ENCODE measurements at places on chromosomes 6 and 20.

DNA sequence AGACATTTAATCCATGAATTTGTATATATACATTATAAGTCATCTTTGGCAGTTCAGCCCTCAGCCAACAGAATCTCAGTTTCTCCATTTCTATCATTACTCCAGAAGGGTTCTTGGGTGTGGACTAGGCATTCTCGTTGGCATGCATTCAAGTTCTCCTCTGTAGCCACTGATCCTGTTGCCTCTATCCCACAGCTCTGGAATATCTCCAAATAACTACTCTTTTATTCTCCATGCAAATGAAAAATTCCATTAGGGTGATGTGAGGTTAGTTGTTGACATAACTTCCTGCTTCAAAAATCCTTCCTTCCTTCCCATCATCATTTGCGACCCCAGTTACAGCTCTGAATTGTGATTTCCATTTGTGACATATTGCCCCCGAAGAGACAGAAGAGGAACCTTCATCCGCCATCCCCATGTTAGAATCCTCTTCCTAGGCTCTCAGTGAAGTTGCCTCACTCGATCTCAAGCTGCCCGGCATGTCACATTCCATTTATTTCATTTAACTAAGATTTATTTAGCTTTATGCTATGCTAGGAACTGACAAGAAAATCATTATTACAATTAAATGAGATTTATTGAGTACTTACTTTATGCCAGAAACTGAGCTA, 93.7 kb upstream of the EDN1 start:
- DNase-seq, result no peak

DNA sequence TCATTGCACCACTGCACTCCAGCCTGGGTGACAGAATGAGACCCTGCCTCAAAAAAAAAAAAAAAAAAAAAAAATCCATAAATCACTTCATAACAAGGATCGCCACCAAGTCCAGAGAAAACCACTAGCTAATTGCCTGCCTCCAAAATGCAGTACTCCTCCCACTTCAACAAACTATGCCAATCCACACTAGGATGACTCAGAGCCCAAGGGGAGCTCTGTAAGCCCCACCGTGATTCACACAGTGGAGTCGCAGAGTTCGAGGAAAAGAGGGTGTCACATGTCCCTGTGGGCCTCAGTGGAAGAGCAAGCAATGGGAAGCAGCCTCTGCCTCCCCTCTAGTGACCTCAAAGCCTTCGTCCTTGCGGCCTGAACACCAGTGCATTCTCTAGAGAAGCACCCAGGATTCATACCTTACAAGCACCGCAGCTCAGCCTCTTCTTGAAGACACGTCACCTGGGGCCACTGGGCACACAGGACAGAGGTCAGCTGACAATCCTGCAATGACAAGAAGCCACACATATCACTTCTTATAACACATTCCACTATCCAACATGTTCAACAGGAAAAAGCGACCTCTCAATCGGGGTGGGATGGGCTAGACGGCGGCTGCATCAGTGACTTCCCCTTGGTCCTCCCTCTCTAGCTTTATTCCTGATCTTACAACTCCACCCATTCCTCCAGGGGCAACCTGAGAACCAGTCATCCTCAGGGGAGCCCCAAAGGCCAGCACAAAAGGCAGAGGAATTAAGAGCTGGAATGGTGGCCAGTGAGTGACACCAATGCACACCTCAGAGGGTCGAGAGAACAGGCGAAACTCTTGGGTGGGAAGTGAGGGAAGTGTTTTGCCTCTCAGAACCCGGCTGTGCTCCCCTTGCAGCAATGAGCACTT, 8.9 kb downstream of the SNHG17 start:
- DNase-seq, result no peak

DNA sequence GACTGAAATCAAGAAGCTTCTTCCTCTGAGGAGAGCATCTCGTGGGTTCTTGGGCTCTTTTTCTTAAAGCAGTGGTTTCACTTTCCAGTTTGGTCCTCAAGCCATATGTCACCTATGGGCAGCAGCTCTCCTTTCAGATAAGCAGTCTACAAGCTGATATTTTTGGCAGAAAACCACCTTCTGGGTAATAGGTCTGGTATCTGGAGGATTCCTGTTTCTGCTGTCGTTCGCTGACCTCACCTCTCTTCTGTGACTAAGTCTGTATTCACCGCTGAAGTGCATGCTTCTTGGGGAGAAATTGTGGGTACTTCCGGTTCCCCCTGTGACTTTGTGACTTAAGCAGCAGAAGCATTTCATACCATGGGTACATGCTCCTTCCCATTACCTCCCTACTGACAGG, 193.6 kb downstream of the EDN1 start:
- DNase-seq, result peak; percentile 11

DNA sequence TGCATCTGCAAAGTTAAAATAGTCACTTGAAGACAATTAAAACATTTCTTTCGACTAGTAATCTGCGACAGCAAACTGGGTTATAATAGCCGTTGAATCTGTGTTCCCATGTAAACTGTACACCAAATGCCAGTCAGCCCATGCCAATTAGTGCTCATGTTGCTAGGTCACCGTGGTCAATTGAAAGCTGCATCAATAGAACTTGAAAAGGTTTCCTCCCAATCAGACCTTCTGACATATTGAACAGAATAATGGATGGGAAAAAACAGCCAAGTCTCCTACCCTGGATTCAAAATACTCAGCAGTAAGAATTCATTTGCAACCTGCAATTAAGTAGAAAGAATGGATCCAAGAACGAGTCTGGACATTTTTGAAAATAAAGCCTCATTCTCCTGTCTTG, 11.2 kb downstream of the NKX2-4 start:
- no peak for DNase-seq

DNA sequence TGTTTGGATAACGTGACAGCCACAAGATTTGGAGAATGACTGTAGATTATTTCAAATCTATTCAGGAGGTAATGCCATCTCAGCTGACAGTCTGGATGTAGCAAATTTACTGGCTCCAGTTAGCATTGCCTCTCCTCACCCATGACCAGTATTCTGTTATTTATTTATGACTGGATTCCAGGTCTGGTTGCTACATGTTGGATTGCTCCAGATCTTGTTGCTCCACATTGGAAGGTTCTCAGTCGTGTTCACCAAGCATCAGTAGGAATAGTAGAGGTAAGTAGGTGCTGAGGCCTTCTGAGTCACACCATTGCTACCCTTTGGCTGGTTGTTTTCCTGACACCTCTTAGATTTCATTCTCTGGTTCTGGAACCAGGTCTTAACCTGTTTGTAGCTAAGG, 69.5 kb upstream of the ELOVL5 start:
- DNase-seq, result no peak

GRCh38 chr20:63029358-63030121, 22.8 kb upstream of the BHLHE23 start:
- DNase-seq, result peak; percentile 30
